ENCODE measurements at places on chromosomes 2 and 18.

- DNase-seq: no peak
These were observed 37.7 kb downstream of the NETO1 start for GRCh38 chr18:72830109-72830508.

GRCh38 chr2:18925296-18925695 lies 335.9 kb upstream of the NT5C1B start:
- DNase-seq: no peak

GRCh38 chr2:232322560-232323327 lies 55.8 kb upstream of the ALPP start:
- no peak for DNase-seq

- DNase-seq: no peak
These were observed 28.3 kb upstream of the MRO start for GRCh38 chr18:50848061-50848551.

DNA sequence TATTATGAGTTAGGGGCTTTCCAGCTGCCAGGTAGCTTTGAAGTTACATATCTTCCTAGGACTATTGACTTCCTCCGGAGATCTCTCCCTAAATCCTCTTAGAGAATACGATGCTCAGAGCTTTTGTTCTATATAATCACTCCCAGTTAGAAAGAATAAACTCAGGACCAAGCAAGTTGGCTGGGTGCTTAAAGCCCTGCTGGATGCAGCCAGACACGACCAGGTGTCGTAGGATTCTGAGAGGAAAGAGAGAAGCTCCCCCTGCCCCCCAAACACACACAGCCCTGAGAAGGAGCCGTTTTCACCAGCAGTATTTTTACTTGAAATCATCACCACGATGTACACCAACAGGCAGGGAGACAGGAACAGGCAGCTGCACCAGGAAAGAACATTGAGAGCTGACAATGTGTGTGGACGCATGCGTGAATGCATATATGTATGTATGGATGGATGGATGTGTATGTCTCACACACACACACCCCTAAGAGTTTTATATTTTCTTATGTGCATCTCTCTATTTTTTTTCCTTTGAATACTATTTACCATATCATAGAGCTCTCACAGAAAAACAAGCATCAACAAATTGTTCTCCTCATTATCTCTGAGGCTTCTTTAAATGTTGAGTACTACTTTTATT lies 382.6 kb downstream of the EPHA4 start:
- no peak for DNase-seq

DNA sequence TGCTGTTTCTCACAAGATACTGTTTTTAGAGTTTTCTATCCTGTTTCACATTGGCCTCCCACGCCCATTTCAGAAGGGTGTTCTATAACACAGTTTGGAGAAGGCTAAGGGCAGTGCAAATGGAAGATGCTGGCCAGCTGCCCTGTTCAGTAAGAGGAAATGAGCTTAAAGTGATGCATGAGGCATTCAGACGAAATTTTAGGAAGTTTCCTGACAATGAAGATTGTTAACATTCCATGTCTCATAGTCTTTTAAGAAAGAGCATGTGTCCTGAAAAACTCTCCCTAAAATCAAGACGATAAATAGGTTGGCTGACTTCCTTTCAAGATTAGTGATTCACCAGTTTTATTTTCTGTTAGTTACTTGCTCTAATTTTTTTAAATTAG lies 484.2 kb upstream of the NRP2 start:
- no peak for DNase-seq

GRCh38 chr2:58959996-58960395 lies 718.9 kb upstream of the FANCL start:
- DNase-seq: no peak

DNA sequence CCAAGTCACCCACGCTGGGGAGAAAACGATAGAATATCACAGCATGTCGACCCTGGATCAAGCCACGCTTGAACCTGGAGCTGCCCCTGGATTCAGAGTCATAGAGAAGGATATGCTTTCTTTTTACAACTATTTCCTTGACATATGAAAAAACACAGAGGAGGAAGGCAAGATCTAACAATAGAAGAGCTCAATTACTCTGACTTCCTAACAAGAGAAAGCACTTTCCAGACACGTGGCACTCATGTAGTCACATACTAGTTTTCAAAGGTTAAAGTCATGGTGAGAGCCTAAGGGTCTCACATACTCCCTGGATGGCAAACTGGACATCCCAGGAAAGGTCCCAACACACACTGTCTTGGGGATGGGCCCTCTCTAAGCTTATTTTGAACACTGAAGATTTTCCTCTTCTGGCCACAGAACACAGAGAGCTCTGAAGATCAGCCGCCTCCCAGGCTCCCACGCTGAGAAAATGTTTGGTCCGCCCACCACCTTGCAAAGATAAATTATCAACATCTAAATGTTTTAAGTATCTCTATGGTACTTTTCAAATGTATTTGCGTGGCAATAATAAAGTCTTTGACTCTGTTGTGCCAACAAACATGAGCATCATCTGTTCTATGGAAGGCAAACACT lies 4.9 kb downstream of the PXDN start:
- no peak for DNase-seq

GRCh38 chr18:33749834-33750233 lies 171.8 kb downstream of the ASXL3 start:
- no peak for DNase-seq

DNA sequence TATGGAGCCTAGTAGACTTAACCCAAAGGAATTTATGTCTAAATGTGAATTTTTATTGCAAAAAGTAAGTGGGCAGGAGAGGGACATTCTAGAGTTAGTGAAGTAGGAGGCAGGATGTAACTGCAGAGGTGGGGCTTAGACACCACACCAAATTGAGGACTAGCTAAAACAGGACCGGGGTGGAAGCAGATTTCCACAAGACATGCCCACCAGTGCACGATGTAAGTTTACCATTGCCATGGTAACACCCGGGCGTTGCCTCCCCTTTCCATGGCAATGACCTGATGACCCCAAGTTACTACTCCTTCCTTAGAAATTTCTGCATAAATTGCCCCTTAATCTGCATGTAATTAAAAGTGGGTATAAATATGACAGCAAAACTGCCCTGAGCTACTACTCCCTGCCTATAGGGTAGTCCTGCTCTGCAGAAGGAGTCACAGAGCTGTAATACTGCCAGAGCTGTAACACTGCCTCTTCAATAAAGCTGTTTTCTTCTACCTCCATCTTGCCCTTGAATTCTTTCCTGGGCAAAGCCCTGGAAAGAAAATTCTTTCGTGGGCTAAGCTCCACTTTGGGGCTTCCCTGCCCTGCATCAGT lies 509.7 kb downstream of the ERBB4 start:
- DNase-seq: no peak

DNA sequence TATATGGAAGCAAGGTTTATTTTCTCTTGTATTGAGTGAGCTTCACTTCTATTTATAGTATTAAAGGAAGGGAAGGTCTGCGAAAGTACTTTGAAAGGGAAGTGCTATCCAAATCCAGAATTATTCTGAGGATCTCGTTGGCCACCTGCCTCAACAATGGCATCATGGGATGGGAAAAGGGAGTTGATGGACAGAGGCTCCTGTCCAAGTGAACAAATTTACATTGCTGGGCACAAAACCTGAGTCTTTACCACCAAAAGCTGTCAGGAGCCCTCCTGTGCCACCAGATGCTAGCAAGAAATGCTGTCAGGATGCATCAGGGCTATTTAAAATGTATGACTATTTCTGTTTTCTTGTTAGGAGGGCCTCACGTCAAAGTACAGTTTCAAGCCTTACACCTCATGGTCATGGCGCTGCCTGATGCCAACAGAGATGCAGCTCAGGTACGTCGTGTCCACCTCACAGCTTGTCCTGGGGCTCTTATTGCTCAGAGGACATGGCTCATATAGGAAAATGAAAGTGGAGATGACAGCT lies 157.3 kb downstream of the ARHGAP28 start:
- no peak for DNase-seq

GRCh38 chr18:13372531-13372951 lies 154.0 kb downstream of the LDLRAD4 start:
- no peak for DNase-seq

DNA sequence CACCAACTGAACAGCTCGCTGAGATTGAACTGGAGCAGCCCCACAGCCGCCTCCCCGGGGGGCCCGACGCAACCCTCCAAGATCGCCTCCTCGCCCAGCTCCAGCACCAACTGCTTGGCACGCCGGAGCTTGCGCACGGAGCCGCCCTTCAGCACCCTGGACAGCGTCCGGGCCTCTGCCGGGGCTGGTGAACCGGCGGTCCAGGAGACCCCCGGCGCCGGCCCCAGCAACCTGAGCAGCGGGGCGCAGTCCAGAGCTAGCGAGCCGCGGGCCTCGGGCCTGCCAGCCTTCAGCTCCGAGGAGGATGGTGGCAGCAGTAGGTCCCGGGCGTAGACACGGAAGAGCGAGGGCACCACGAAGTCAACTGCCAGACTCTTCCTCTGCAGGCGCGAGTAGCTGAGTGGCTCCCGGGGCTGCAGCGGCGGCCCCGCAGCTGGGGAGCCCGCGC lies 1.2 kb downstream of the ALK start:
- DNase-seq: peak; percentile 35

DNA sequence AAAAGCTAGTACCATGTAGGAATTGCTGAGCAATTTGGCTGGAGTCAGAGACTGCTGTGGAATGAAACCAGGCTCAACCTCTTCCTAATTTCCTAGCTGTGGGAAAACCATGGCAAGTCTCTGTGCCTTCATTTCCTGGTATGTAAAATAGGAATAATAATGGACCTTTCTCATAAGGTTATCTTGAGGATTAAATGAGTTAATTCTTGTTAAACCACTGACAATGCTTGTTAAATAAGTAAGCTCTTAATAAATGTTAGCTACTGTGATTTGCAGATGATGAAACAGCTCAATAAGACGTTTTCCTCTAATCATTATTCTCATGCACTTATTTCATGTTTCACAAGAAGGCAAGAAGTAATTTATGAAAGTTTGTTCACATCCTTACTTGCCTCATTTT lies 346.7 kb downstream of the RND3 start:
- no peak for DNase-seq

- DNase-seq: no peak
These were observed 104.5 kb downstream of the ZNF516 start for GRCh38 chr18:76390452-76391035.

DNA sequence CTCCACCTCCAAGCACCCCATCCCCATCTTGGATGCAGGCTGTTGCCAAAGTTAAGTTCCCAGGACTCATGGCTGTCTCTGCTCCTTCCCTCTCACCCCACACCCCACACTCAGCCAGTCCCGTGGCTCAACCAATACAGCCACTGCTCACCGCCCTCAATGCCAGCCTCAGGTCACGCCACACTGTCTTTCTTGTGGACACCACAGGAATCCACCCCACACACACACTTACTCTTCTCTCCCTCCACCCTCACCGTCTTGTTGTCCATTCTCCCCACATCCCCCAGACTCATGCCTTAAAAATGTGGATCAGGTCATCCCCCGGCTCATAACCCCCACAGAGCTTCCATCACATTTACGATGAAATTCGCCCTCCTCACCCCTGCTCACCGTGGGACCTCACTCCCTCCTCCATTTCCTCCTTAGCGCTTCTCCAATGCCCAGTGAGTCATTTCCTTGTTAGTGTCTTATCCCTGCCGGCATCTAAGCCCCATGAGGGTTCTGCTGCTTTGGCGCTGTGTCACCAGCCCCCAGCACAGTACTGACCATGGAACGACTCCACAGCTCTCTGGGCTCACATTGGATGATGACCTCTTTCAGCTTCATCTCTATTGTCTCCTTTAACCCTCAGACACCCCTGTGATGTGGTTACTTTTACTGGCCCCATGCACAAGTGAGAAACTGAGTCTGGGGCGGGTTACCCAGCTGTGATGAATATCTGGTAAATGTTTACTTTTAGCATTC lies 13.8 kb downstream of the MLPH start:
- DNase-seq: no peak

- DNase-seq: no peak
These were observed 736.3 kb downstream of the NRXN1 start for GRCh38 chr2:50295596-50295995.

GRCh38 chr2:168710754-168711467 lies 91.5 kb upstream of the NOSTRIN start:
- DNase-seq: no peak

DNA sequence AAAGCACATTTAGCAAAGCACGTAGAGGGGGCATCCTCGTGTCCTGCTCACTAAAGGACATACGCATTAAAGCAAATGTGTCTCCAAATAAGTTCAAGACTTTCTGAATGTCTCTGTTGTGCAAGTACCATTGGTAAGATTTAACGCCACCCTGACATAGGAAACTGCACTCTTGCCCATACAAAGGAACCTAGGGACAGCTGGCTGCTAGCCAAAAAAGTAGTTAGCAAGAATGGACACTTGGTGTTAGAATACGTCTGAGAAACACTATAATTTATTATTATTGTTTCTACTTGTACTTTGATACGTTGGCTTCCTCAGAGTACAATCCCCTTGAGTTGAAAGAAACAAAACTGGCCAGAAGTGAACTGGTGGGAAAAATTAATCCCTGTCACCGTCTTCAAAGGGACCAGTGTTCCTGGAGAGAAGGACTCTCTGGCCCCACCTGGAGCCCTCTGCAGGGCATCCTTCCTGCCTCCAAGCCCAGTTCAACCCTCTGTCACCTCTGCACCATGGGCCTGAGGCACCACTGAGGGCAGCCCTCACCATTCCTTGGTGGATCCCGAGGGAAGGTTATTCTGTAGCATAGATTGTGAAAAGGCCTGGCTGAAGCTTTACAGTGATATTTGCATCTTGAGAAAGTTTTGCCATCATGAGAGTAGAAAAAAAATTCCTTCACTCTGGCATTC lies 51.4 kb upstream of the APCDD1 start:
- DNase-seq: no peak

DNA sequence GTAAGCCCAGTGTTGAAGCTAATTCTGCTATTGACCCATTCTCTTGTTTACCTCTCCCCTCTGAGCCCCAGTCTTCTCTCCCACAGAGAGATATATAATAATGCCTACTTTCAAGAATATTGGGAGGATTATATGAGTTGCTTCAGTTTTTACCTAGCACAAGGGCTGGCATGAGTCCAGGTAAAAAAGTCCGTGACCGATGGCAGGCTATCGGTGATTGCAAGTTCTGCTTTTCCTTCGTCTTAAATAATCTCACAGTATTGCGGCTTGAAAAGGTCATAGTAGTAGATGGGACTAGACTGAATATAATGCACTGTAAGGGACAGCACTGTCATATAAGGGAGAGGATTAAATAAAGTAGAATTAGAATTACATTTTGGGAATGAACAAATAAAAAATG lies 77.6 kb downstream of the KIF5C start:
- DNase-seq: no peak

DNA sequence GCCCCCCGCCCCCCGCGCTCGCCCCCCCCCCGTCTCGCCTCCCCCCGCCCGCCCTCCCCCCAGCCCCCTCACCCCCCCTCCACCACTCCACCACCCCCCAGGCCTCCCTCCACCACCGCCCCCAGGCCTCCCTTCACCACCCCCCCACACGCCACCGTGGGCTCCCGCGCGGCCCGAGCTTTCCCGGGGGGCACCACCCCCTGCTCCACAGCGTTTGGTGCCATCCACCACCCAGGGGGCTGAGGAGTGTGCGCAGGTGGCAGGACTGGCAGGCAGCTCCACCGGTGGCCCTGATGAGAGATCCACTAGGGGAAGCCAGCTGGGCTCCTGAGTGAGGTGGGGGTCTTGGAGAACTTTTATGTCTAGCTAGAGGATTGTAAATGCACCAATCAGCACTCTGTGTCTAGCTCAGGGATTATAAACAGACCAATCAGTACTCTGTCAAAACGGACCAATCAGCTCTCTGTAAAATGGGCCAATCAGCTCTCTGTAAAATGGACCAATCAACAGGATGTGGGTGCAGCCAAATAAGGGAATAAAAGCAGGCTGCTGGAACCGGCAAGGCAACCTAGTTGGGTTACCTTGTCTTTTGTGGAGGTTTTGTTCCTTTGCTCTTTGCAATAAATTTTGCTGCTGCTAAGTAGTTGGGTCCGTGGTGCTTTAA lies 43.0 kb upstream of the ITSN2 start:
- no peak for DNase-seq

- DNase-seq: no peak
These were observed 185.9 kb upstream of the SLC39A10 start for GRCh38 chr2:195471163-195471562.

Data from stimulated activated CD4-positive, alpha-beta T cell treated with anti-CD3 and anti-CD28 coated beads, Interleukin-12 subunit alpha, Interleukin-12 subunit beta, amount 100 ng/mL, for 48 hours (primary cell).